ENCODE measurements at places on chromosomes 7 and 10.

GRCh38 chr7:78334426-78334825 lies 535.9 kb downstream of the PHTF2 start:
- no peak for DNase-seq

DNA sequence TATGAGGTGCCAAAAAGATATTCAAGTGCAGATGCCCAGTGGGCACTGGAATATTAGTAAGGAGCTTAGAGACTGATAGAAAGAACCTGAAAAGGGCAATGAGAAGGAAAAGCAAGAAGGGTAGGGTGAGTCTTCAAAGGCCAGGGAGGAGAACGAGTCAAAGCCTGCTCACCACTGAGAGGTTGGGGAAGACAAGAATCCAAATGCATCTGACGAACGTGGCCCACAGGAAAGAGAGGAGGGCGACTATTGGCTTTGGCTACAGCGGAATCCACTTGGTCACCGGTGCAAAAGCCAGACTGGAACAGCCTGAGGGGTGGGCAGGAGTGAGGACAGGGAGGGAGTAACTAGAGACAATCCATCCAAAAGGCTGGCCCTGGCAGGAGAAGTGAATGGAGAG lies 216.7 kb upstream of the KLF14 start:
- DNase-seq: no peak

DNA sequence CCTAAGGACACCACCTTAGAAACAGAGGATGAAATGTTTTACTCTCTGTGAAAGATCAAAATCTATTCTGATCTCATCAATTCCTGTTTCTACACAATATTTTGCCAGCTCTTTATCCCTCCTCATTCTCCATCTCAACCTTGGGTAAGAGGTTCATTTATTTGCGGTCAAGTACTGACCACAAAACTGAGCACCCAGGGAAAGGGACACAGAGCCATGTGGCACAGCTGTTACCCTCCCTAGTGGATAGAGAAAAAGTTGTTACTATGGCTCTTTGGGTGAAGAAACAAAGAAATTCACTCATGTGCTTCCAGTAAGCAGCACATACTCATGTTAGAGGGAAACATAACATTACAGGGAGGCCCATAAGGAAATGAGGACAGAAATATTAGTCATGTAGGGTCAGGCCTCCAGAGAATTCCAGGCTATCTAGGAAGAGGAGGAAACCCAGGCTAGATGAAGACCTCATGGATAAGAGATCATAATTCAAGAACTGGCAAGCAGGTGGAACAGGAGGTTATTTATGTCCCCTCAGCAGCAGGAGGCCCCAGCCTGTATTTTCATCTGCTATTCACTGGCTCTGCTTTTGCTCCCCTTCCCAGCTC lies 114.5 kb downstream of the ATE1 start:
- no peak for DNase-seq

DNA sequence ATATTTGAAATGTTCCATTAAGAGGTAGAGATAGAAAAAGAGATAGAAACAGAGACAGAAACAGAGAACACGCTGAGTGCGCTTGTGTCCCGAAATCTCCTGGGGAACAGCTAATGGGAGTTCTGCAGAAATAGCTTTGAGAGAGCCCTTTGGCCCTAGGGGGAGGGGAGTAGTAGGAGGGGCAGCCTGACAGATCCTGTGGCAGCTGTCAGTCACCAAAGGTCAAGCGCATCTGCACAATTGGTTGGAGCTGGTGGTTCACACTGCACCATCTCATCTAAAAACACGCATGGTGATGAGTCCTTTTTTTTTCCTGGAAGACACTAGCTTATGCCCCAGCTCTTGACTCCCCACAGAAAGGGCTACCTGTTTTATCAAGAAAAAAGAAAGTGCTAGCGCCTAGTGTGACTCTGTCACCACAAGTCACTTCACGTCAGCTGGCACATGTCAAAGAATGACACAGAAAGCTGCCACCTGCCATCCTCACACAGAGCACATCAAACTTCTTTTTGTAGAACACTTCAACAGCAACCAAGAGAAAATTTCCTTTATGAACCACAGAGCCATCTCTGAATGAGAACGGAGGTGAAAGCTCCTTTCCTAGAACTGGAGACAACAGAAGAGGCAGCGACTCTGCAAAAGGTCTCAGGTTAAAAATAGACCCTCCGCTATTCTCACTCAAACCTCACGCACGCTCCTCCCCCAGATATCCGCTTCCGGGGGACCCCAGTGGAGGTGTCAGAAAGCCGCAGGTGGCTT lies 125.7 kb downstream of the GFRA1 start:
- no peak for DNase-seq

- DNase-seq: no peak
Measured at GRCh38 chr10:132224343-132225072, 37.8 kb downstream of the DPYSL4 start.

- DNase-seq: no peak
Measured at GRCh38 chr7:102306916-102307677, 20.4 kb downstream of the SH2B2 start.

- no peak for DNase-seq
Measured at GRCh38 chr7:40629891-40630290, 495.1 kb downstream of the SUGCT start.

DNA sequence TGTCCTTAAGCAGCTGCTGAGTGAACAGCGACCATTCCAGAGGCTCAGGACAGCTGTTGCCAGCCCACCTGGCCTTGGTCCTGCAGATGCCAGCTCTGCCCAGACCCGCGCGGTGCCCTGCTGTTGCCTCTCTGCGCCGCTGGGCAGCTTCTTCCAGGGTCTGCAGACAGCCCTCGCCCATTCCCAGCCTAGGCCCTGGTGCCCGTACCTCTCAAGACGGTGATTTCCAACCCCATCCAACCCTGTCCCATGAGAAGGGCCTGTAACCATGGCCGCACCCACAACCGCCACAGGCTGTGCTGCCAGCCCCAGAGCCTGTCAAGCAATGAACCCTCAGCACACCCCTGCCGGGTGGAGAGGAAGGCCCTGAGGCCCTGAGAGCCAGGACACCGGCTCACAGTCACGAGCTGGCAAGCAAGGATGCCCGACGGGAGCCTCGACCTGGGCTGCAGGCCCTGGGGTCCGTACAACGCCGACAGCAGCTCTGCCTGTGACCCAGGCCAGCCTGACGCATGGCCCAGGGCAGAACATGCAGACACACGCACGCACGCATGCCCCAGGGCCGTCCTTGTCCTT lies 231.9 kb downstream of the MAD1L1 start:
- no peak for DNase-seq

GRCh38 chr7:142614116-142614515 lies 135.2 kb upstream of the PRSS1 start:
- DNase-seq: no peak

- no peak for DNase-seq
Measured at GRCh38 chr7:127816354-127817190, 164.6 kb downstream of the SND1 start.

- DNase-seq: no peak
Measured at GRCh38 chr7:92674379-92674778, 84.2 kb upstream of the FAM133B start.

DNA sequence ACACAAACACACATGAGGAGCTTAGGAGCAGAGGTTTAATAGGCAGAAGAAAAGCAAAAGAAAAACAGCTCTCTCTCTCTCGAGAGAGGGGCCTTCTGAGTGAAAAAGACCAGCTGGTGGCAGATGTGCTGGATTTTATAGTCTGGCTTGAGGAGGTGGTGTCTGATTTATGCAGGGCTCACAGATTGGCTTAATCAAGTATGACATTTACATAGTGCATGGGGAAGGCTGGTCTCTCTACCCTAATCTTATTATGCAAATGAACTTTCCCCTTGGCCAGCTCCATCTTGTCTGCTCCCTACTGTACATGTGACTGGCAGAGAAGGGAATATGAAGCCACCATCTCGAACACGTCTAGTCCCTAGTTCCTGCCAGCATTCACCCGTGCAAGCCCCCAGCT lies 219.5 kb upstream of the ZNF804B start:
- no peak for DNase-seq

- no peak for DNase-seq
Measured at GRCh38 chr10:35594115-35595079, 10.7 kb upstream of the GJD4 start.

DNA sequence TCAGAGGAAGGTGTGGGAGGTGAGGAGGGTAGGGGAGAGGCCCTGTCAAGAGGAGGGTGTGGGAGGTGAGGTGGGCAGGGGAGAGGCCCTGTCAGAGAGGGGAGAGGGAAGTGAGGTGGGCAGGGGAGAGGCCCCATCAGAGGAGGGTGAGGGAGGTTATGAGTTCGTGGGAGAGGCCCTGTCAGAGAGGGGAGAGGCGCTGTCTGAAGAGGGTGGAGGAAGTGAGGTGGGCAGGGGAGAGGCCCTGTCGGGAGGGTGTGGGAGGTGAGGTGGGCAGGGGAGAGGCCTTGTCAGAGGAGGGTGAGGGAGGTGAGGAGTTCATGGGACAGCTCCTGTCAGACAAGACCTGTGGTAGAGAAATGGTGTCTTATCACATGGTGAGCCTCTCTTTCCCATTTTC lies 74.4 kb downstream of the INPP5A start:
- DNase-seq: no peak

DNA sequence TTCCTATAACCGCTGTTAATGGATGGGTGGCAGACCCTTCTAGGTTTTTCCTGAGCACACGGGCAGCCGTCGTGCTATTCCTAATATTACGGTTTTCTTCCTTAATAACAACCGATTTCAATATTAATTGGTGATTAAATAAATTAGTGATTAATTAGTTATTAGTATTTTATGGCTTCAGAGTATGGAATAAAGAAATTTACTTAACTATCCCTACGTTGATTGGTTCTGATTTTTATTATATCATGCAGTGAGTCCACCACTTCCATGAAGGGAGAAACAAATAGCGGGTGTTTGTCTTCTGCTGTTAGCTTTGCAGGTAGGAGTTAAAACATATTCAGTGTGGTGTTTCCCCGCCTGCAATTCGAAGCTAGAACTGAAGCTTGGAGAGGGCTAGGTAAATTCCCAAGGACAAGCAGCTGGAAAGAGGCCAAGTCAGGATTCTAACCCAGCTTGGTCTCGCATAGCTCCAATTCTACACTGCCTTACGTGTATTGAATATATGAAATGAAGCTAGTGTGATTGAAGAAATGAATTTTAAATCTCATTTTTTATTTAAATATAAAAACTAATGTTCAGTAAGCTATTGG lies 928 bp upstream of the CSTF2T start:
- DNase-seq: no peak

DNA sequence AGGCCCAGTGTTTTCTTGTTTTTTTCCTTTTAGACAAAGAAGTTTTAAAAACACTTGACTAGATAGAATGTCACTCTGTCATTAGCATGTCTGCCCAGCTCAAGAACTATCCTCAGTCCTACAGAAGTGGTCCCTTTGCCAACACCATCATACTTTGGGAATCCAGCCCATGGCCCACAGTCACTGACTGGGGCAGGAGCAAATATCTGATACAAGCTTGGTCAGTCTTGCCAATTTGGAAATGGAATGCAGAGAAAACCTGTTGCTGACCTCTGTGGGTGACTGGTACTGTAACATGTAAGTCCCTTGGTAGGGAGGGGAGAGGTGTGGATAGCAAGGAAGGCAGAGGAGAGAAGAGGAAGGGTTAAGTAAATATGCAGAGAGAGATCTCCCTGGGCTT lies 47.8 kb downstream of the IPMK start:
- DNase-seq: no peak

GRCh38 chr7:78702770-78703169 lies 750.7 kb downstream of the MAGI2 start:
- peak; percentile 81 for DNase-seq

GRCh38 chr7:112069879-112070321 lies 136.3 kb downstream of the DOCK4 start:
- DNase-seq: no peak

GRCh38 chr7:30780941-30781340 lies 9.7 kb downstream of the MINDY4 start:
- no peak for DNase-seq

GRCh38 chr10:114195079-114195478 lies 15.9 kb downstream of the TDRD1 start:
- DNase-seq: no peak

DNA sequence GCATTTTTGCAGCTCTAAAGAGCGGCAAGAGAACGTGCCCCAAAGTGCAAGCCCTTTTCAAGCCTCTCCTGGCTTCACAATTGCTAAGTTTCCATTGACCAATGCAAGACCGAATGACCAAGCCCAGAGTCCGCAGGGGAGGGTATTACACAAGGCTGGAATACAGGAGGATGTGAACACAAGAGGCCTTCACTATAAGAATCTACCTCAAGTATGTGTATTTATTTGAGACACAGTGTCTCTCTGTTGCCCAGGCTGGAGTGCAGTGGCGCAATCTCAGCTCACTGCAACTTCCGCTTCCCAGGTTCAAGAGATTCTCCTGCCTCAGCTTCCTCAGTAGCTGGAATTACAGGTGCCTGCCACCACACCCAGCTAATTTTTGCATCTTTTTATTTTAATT lies 22.2 kb upstream of the TPST1 start:
- DNase-seq: no peak

DNA sequence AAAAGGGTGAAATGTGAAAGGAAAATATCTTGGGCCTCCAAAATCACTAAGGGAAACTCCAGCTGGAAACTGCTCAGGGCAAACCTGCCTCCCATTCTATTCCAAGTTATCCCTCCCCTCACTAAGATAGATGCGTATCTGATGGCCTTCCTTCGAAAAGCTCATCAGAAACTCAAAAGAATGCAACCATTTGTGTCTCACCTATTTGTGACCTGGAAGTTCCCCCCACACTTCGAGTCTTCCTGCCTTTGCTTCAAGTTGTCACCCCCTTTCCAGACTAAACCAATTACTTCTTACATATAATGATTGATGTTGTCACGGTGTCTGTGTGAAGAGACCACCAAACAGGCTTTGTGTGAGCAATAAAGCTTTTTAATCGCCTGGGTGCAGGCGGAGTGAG lies 69.3 kb downstream of the ST8SIA6 start:
- DNase-seq: no peak

- no peak for DNase-seq
Measured at GRCh38 chr10:102781090-102781920, 37.6 kb downstream of the WBP1L start.

GRCh38 chr7:123410273-123410904 lies 124.0 kb downstream of the IQUB start:
- DNase-seq: peak; percentile 82

DNA sequence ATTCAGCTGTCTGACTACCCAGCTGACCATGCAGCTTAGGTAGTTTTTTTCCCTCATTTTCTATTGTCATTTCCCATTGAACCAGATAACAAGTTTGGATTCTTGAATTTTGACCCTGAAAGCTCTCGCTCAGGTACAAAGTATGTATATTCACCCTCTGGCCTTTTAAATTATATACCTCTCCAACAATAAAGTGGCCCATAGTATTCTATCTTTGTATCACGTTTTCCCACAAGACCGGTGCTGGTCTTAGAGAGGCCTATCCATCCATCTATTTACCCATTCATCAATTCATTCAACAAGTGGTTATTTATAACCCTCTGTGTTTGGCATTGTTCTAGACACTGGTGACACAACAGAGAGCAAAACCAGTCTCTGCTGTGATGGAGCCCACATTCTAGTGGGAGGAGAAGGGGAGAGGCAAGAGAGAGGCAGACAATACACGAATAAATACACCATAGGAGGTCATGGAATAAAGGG lies 35.2 kb upstream of the NPSR1 start:
- no peak for DNase-seq

Measured in retinal pigment epithelial cell (primary cell).